WTC11 (cell line): ENCODE measurements at places on chromosomes 12 and 14. TPM values are rescaled to one million over a fixed set of nuclear protein-coding genes. Genes with fewer than 3 reads are reported as not detected.

CCDC197 gene
- total RNA-seq = not detected in 3 replicates

GRCh38 chr14:20580242-20580641 is 7.6 kb downstream of the RNASE11 start:
- no peak for DNase-seq

DNA sequence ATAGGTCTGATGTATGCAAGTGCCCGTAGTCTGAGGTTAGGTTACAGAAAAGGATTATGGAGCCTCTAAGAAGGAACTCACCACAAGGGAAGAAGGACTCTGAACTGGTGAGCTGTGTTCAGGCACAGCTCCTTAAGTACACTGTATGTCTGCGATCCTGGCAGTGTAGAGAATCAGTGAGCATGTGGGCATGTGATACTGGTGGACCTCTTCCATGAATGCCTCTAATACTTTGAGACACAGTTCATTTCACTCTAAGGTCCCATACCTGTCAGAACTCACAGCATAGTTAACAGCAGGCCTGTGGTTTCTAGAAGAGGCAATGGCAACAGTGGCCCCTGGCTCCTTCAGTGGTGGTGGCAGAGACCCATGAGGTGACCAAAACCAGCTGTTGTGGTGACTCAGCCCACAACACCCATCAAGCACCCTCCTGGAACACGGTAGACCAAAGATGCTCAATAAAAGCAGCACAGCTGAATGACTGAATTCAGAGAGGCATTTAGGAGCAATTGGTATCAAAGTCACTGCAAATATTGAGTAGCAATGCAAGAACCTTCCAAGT is 6.9 kb upstream of the OR6J1 start:
- no peak for DNase-seq

DNA sequence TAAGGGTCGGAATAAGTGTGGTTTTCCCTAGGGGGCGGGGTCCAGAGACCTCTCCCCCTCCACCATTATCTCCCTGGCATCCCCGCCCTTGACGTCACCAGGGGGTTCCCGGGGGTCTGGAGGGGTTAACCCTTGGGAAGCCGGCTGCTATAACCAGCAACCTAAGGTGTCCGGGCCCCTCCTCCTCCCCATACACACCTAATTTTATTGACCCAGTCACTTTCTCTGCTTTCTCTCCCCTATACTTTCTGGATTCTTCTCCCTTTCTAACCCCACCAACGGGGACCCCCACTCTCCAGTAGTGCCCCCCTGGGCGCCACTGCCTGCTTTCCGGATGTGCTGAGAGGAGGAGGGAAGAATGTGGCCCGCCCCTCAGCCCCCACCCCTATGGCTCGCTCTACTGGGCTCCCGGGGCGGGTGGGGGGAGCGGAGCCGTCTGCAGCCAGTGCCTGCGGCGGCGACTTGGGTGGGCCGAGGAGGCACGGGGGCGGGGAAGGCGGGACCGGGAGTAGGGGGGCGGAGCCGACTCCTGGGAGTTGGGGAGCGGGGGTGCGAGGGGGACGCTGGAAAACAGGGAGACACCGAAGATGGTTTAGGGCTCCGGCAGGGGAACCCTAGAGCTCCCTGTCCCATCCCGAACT is 1.8 kb downstream of the GLI1 start:
- DNase-seq = peak; percentile 95

STYK1 gene
- total RNA-seq = 1.6 to 1.9 TPM (median 1.6 TPM) in 3 replicates

DNA sequence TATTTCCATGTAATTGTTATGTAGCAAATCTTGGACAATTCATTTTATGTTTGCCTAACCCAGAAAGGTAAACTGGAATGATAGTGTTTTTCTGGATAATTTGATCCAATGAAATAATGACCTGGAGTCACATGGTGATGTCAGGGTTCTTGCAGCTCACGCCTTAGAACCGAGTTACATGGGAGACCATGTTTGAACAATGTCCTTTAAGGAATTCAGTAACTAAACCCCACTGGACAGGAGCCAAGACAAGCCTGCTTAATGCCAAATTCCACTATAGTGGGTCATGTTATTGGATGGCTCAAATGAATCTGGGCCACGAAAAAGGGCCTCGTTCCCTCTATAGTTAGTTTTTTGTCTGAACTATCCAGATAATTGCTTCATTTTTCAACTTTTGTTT is 255.8 kb upstream of the HMGA2 start:
- no peak for DNase-seq

CDCA3 gene
- total RNA-seq = 47.1 to 61.8 TPM (median 49.1 TPM) in 3 replicates

HOXC12 gene
- not detected in 3 replicates for total RNA-seq

TAS2R9 gene
- total RNA-seq = not detected in 3 replicates
